ENCODE measurements at places on chromosomes 6 and 20.

GRCh38 chr6:18441251-18441979, 54.3 kb downstream of the RNF144B start:
- no peak for DNase-seq

GRCh38 chr6:2129182-2129621, 116.2 kb downstream of the GMDS start:
- no peak for DNase-seq

DNA sequence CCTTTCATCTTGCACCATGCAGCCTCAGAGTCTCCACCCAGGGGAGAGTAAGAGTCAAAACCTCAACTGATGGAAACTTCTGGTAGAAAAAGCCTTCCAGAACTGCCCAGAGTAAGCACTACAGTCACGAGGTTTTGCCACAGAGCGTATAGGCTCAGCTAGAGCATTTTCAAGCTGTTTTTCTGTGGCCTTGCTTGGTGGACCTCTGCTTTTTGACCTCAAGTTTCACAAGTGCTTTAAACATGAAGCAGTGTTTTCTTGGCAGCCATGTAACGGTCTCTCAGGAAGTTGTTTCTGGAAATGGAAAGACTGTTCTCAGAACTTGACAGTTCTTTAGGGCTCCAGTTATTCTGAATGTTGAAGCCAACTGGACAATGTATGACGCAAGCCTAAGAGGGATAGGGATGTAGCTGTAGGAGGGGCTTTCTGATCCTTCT, 146.5 kb downstream of the ZDHHC14 start:
- DNase-seq: no peak

GRCh38 chr20:6473197-6473596, 294.3 kb upstream of the BMP2 start:
- DNase-seq: no peak

DNA sequence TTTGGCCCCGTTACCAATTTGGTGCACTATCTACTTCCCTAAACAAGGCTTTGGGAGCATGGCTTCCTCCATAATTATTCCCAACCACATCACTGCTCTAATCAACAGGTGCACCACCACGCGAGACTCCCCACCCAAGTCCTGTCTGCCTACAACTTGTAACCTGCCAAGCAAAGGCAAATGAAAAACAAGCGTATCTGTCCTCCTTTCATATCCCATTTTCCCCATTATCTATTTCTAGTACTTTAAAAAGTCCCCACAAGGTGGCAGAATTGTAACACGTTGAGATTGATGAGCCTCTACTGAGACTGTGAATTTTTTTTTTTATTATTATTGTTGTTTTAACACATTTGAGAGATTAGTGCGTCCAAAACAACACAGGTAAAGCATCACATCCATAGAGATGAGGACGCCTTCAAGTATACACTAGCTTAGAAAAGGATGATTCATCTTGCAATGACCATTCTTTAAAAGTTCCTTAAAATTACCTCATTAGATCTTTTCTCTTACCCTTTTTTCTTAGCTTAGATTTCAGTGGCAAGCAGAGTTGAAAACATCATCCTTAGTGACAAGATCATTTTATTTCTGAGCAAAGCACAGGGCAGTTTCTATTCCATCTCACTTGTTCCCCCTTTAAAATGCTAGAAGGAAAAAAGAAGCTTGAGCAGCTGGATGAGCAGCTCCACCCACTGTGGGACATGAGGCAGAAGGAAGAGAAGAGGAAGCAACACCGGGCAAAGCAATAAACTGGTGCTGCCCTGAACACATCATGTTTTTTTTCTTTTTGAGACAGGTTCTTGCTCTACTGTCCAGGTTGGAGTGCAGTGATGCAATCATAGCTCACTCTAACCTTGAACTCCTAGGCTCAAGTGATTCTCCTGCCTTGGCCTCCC, 210.8 kb downstream of the ARHGAP18 start:
- no peak for DNase-seq

- no peak for DNase-seq
Observed at GRCh38 chr6:103872233-103872632, 987.5 kb downstream of the HACE1 start.

- no peak for DNase-seq
Observed at GRCh38 chr20:36984257-36984638, 32.7 kb upstream of the SAMHD1 start.

GRCh38 chr6:15515226-15515625, 147.6 kb downstream of the DTNBP1 start:
- DNase-seq: no peak

GRCh38 chr6:160132776-160133338, 11.2 kb downstream of the SLC22A1 start:
- DNase-seq: no peak

GRCh38 chr6:111427341-111428116, 55.5 kb downstream of the REV3L start:
- no peak for DNase-seq

DNA sequence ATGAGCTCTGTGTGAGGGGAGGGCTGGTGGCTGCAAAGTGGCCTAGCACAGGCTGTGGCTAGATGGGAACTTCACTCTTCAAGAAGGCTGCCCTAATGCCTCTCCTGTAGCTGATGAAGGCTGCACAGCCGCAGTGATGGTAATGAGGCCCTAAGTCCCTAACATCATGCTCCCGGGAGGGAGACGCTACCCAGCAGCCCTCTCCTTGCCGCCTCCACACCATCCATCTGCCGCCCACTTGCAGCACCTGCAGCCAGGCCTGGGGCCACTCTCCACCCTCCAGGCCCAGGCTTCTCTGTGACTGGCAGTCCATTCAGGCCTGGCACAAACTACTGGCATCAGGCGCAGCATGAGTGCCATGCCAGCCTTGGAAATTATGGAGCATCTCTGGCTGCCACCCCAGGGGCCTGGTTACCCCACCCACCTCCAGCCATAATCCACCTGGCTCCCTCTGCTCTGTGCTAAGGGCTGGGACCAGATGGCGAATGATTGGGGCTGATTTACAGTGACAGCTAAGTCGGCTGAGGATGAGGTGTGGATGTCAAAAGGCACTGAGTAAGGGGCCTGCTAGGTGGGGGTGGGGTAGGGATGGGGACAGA, 284.2 kb downstream of the LRFN2 start:
- no peak for DNase-seq

GRCh38 chr20:9053108-9053507, 15.8 kb upstream of the PLCB4 start:
- no peak for DNase-seq

DNA sequence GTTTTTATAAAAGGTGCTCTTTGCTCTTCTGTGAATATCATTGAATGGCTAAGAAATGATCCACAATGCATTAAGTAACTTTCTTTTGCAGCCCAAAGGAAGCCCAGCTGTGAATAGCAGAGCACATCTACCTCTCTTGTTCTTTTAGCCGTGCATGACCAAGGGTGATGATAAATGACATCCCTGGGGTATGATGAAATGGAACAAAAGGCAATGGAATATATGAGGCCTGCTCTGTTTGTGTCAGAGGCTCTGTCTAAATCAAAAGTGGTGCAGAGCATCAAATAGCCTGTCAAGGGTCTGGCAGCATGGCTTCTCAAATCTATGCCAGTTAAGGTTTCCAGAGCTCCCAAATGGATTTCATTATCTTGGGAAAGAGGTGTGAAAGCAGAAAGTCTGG, 362.6 kb upstream of the RNF217 start:
- DNase-seq: no peak

- no peak for DNase-seq
Observed at GRCh38 chr6:63636518-63637021, 968 bp downstream of the PHF3 start.

GRCh38 chr20:50309280-50309763, 118.7 kb downstream of the CEBPB start:
- DNase-seq: no peak

- no peak for DNase-seq
Observed at GRCh38 chr20:23966298-23966697, 22.3 kb downstream of the GGTLC1 start.

DNA sequence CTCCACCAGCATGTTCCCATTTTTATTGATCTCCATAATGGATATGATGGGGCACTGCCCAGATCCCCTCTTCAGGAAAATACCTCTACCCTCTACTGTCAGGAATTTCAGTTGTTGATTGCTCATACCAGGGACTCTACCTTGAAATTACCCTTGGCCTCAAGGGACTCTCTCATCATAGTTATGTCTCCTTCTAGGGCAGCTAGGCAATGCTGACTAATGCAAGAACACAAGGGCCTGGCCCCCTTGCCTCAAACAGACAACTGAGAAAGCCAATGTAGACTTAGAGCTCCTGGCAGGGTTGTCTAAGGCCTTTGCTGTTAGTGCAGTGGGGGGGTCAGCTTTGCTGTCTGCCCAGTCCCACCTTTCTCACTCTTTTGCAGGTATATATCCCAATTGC, 493.1 kb downstream of the BTBD3 start:
- no peak for DNase-seq

- no peak for DNase-seq
Observed at GRCh38 chr6:56764081-56764566, 121.4 kb upstream of the DST start.

GRCh38 chr20:49961413-49961812, 21.4 kb upstream of the SNAI1 start:
- DNase-seq: no peak

GRCh38 chr6:3534599-3534998, 77.7 kb upstream of the SLC22A23 start:
- peak; percentile 13 for DNase-seq

DNA sequence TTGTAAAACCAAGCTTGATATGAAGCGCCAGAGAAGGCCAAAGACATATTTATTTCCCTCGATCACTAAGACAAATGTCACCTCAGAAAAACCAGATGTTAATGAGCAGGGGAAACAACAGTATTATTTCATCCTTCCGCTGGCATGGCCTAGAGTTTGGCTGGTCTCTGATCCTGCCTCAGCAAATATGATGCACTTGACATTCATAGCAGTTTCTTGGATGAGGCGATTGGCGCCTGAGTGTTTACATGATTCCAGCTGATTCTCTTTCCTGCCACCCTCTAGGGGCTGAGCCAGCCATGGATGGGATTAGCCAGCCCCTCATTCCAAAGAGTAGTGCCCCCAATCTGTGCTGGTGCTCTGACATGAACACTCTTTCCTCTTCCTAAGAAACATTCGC, 67.9 kb downstream of the STMND1 start:
- DNase-seq: no peak

DNA sequence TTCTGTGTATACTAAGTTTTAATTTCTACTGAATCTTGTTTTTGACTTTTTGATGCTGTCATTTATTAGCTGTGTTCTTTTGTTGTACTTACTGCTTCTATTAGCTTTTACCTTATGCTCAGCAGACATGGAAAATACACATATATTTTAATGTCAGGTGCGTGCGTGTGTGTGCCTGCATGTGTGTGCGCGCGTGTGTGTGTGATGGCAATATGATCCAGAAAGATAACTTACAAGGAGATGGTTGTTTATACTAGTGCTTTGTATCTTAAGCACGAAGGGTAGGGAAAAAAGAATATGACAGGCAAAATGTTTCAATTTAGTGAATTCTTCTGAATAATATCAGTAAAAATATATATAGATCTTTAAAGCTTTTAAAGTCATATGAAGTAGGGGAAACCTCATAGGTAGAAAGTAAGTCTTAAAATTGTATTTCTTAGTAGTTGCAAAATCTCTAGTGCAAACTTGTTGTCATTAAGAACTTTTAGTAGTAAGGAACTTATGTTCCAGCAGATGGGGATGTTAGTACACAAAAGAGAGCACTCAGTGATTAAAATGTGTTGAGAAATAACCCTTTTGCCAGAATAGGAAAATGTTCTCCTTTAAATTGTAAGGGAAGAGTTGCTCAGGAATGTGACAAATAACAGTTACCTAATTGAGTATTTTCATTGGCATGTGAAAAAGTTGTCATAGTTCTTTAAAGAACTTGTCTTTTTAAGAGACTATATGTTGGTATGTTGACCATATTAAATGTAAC, 13.2 kb downstream of the QKI start:
- DNase-seq: no peak

- DNase-seq: no peak
Observed at GRCh38 chr20:44023515-44024371, 109.1 kb downstream of the TOX2 start.

GRCh38 chr20:3092611-3093379, 8.3 kb upstream of the AVP start:
- peak; percentile 63 for DNase-seq

- no peak for DNase-seq
Observed at GRCh38 chr6:63537201-63537958, 34.9 kb upstream of the LOC128125822 start.

- no peak for DNase-seq
Observed at GRCh38 chr6:134873500-134874388, 76.2 kb downstream of the ALDH8A1 start.
